ENCODE measurements at places on chromosomes 13 and 19.

GRCh38 chr13:57631596-57632275 lies at the start of gene PCDH17:
PCDH17 (plus strand) TSS chr13:57631744; CDS start chr13:57632547, 803 bp downstream.
- no peak for DNase-seq

DNA sequence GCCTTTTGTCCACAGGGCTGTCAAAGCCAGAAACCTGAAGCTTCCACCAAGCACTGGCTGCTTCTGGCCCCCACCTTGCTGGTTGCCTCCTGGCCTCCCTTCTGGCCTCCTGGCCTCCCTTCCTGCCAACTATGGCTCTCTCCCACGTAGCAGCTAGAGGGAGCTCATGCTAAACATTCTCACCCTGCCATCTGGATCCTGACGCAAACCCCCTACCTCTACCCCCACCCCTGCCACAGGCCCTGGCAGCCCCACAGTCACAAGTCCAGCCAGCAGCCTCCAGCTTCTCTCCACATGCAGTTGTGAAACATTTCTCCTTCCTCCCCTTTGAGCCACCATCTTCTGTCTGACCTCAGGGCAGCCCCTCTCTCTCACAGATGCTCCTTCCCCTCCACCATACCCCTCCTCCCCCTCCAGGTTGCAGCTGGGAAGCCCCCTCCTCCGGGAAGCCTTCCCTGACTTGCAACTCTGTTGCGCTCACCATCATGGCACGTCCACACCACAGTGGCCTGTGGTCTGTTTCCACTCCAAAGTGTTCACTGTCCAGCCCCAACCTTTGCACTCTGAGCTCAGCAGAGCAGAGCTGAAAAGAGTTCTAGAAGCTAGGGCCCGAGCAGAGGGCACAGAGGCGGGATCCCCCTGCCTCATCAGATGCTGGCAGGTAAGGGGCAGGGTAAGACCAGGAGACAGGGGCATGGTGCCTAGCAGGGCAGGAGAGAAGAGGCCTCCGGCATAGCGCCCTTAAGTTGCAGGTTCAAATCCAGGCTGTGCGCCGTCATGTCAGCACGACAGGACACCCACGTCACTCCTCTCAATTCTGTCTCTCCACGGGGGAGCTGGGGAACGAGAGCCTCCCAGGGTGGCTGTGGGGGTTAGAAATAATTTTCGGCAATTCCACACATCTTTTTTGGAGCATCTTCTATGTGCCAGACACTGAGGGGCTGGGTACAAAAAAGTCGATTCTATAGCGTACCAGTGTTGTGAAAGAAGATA lies 7.3 kb downstream of the ADGRL1 start:
- DNase-seq: no peak

DNA sequence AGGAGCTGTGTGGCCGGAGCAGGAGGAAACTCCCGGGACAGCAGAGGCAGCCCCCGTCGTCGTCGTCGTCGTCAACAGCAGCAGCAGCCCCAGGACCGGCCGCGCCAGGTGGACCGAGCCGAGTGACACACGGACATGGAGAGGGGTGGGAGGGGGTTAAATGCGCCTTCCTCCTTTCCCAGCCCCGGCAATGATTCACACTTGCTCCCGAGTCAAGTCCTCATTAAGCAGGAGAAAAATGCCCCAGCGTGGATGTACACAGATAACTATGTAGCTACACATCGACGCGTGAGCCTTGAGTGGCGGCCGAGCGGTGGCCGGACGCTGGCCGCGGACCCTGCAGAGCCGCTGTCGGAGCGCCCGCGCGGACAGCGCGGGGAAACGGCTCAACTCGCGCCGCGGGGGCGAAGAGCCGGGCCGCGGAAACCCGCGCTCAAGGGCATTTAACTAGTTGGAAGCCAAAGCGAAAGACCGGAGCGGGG lies 645 bp downstream of the UBL3 start:
- DNase-seq: peak; percentile 13

DNA sequence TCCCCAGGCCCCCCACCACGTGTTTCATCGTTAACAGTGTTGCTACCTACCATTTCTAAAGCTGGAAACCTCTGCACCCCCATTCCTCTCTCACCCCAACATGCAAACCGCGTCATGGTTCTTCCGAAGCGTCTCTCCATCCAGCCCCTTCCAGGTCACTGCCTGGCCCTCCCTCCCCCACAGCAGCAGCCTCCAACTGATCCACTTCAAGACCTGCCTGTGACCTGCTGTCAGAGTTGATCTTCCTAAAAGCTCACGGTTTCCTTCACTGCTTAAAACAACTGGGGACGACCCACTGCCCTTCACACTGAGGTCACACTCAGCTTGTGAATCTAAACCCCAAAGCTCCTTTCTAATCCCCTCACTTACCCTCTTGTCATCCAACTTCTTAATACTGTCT lies 47.7 kb downstream of the STK24 start:
- no peak for DNase-seq

GRCh38 chr13:39451301-39451700 lies 151.7 kb downstream of the LHFPL6 start:
- no peak for DNase-seq

DNA sequence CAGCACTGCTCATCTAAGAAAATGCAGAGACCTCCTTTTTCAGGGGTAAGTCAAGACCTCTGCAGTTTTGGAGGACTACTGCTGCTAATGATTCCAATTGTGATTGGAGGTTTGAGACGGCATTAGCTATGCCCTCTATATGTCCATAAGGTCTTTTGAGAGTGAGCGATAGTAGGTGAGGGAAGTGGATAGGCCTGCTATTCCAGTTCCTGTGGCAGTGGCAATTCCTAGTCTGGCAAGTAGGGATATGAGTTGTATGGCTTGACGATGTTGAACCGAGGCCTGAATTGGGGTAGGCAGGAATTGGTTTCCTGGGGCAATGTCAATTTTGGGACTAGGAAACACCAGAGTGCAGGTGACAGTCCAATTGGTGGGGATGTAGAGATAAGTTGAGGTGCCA lies 913.1 kb upstream of the SLITRK5 start:
- no peak for DNase-seq

DNA sequence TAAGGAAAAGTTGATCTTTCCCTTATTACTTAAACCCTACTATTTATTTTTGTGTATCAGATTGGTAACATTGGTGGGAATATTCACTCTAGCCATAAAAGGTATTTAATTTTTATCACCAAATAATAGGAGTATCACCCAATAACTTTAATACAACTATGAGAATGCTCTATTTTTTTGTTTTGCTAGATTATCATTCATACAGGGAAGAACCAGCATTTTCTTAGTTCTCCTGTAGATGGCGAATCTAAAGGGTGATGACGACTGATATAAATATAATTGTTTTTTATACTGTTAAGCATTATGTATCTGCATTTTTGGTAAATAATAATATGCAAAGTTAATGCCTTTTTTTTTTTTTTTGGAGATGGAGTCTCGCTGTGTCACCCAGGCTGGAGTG lies 7.9 kb upstream of the FRY start:
- DNase-seq: no peak

- DNase-seq: no peak
Measured at GRCh38 chr19:49591731-49592485, 926 bp downstream of the PRR12 start.

DNA sequence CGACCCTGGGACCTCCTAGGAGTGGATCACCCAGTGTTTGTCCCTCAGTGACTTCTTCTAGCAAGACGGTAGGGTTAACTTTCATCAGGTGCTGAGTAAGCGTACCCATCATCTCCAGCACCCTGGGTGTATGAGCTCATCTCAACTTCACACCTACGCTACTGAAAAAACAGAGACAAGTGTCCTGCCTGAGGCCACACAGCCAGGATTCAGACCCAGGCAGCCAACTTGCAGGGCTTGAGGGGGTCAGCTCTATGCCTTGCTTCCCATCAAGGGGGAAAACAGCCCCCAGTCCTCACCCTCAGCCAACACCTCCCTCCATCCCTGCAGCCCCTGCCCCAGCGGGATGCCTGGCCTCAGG lies 4.6 kb downstream of the TLE2 start:
- no peak for DNase-seq

DNA sequence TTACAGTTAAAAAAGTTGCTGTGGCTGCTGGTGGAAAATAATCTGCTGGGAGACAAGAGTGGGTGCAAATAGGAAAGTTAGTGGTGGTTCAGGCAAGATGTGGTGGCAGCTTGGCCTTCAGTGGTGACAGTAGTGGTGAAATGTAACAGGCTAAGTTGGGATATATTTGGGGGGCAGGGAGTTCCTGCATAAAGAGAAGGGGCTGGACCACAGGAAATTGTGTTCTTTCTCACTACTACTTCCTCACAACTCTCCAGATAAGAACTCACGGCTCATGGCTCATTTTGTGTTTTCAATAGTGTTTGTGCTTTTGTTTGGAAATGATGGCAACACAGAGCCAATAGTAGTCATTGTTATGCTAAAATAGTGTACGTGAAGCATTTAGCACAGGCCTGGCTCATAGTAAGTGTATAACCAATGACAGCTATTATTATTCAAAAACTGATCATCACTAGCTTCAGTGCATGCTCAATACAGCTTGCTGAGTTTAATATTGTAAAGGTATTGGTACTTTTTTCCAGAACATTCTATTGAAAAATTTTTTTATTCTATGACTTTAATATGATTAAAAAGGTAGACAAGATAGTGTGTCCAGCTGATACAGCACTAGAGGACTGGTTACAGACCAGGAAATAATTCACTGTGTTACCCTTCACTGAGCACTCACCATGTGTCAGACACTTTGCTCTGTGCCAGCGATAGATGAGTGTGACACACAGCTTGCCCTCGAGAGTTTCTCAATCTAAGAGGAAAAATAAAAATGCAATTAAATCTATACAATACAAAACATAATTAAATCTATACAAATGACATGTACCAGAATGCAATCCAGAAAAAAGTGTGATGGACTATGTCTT lies 209.8 kb downstream of the POU4F1 start:
- no peak for DNase-seq

DNA sequence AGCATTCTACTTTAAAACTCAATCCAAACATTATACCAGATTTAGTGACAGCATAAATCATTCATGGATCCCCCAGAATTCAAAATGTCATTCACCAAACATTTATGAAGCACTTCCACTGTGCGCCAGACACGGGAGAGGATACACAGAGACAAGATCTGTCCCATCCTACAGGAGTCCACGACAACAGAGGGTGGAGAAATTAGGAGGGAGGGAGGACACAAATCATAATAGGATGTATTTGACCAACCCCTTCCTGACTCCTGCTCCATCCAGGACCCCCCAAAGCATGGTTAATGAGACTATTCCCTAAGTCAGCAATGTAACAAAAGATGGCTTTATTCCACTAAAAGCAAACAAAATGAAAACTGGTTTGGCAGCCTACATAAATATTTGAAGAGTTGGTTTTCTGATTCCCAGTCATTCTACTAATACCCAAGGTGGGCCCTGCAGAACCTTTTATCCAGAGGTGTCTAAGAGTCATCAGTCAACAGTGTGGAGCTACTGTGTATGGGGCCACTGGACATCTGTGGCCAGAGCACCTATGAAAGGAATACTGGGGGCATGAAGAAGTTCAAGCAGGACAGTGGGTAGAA lies 62.8 kb upstream of the DOCK9 start:
- no peak for DNase-seq

DNA sequence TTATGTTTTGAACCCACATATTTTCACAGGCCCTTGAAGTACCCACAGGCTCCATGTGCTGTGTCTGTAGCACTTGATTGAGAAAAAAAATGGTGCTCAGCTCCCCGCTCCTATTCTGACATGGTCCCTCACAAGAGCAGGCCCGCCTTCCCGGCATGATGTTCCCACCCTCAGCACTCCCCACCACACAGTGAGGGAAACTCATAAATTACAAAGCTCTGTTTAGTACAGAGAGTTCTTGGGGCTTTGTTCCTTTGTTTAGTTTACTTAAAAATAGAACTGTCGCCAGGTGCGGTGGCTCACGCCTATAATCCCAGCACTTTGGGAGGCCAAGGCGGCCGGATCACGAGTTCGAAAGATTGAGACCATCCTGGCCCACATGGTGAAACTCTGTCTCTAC lies 25.9 kb upstream of the ABCC4 start:
- DNase-seq: no peak

DNA sequence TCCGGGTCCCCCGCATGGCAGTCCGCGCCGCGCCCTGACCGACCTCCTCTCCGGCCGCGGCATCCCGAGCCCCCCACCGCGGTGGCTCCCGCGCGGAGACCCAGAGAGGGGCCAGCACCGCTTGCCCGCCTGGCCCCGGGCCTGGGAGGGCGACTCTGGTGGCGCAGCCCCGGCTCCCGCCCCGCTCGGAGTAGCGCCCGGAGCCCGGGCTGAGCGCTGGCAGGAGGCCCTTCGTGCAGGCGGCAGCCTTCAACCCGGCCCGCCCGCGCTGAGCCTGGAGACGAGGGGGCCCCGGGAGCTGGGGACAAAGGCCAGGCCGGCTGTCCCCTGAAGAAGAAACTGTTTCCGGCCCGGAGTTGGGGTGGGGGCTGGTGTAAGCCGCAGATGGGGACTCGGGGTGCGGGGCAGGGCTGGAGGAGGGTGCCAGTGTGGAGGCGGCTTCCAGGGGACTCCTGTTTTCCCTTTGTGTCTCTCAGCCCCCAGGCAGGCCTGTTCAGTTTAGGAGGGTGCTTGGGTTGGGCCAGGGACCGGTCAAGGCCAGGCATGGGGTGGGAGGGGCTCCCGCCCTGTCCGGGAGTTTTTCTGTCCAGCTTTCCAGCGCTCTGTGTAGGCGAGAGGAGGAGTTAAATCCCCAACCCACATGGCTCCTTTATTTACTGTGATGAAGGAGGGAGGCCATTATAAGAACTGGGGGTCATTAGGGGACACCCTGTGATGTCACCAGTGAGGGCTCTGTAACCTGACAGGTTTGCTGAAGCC lies 935 bp downstream of the LRP3 start:
- no peak for DNase-seq

DNA sequence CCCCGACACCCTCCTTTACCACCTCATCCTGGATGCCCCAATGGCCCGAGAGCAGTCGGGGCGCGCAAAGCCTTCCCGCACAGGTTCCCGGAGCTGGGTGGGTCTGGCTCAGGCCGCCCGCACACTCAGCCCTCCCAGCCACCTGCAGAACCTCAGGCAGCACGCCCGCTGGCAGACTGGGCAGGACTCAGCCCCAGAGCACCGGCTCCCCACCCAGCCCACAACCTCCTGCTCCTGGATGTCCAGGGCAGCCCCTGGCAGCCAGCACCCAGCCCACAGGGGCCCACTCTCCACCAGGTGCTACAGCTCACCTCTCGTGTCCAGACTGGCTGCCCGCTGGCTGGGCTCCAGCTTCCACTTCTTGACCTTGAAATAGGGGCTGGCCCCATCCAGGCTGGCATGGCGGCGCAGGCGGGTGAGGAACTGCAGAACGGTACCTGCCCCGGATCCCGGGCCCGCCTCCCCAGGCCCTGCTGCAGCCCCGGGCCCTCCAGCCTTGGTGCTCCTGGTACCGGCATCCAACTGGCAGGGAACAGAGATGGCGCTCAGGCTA lies 4.6 kb downstream of the CBARP start:
- DNase-seq: no peak

DNA sequence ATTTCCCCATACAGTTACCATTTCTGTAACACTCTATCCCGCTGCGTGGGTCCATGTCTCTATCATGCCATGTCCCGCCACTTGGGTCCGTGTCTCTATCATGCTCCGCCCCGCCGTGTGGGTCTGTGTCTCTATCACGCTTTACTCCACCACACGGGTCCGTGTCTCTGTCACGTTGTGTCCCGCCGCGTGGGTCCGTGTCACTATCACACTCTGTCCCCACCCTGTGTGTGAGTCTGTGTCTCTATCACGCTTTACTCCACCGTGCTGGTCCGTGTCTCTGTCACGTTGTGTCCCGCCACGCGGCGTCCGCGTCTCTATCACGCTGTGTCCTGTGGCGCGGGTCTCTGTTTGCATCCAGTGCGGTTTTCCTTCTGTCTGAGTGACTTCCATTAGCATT lies 11.6 kb downstream of the ADPRHL1 start:
- DNase-seq: no peak
